ENCODE measurements at places on chromosomes 4 and X. TPM values are rescaled to one million over a fixed set of nuclear protein-coding genes. Genes with fewer than 3 reads are reported as not detected.
A peak's percentile ranks its signal among the peaks of the same experiment; 100 is the strongest.

DNA sequence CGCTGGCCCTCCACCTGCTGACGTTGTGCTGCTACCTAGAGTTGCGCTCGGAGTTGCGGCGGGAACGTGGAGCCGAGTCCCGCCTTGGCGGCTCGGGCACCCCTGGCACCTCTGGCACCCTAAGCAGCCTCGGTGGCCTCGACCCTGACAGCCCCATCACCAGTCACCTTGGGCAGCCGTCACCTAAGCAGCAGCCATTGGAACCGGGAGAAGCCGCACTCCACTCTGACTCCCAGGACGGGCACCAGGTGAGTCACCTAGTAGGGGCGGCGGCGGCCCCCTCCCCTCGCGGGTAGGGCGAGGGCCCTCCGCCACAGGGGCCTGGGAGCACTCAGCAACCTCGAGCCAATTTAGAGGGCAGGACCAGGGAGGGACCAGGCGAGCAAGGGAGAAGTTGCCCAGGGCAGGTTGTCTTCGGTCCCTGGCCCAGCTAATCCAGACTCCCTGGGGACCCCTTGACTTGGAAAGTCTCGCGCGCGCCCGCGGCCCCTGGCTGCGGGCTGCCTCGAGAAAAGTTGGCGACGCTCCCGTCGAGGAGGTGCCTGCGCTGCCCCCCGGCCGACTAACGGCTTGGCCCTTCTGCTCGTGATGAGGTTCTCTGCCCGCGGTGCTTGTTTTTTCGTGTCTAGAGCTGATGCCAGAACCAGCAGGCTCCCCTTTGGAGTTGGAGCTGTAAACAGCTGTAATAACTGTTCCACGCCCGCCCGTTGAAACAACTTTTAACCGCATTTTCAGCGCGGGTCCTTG lies 717 bp downstream of the EDA start:
- DNase-seq, result no peak

GRCh38 chrX:70921709-70922352 lies 9.1 kb downstream of the SLC7A3 start:
- no peak for DNase-seq

MAGEA2B gene
- 1.2 TPM for total RNA-seq

DNA sequence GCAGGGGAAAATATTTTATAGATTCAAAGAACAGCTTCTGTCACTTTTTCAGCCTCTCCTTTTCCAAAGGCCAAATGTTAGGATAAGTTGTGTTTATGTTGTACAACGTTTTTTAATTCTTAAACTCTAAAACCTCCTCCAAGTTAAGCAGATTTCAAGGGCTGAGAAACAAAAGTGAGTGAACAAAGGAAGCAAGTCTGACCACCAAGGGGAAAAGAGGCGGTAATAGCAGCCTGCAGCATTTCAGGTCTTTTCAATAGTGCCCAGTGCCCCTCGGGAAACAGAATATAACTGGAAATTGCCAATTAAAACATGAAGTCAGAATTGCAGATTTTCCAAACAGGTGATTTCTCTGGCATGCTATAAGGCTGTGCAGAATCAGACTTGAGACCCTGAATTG lies 510.0 kb upstream of the HTR2C start:
- no peak for DNase-seq

- no peak for DNase-seq
Observed at GRCh38 chr4:173506597-173507211, 23.3 kb downstream of the HAND2 start.

GRCh38 chrX:133610056-133610455 lies 194.8 kb upstream of the GPC4 start:
- DNase-seq, result peak; percentile 76
